ENCODE measurements at places on chromosomes 1 and 21. TPM values are rescaled to one million over a fixed set of nuclear protein-coding genes. Genes with fewer than 3 reads are reported as not detected.

- DNase-seq, result no peak
Measured at GRCh38 chr1:218384581-218384993, 39.5 kb downstream of the TGFB2 start.

GRCh38 chr1:201769966-201770365, 59.0 kb upstream of the IPO9 start:
- no peak for DNase-seq

- no peak for DNase-seq
Measured at GRCh38 chr1:163672976-163673758, 351.4 kb downstream of the NUF2 start.

DNA sequence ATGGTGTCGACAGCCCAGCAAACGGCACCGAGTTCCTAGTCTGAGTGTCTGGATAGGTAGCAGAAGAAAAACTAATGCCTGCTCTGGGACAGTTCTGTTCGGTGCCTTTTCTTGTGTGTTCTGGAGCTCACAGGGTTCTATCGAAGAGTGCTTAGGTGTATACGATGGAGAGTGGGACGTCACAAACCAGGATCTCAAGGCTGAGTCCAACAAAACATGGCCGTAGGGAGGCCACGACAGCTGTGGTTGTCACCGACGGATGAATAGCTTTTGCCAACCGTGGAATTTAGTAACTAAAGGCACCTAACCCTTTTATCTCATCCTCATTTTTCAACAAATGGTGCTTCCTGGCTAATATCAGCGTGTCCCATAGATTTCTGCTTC, 635 bp upstream of the SYNJ1 start:
- DNase-seq, result no peak

DNA sequence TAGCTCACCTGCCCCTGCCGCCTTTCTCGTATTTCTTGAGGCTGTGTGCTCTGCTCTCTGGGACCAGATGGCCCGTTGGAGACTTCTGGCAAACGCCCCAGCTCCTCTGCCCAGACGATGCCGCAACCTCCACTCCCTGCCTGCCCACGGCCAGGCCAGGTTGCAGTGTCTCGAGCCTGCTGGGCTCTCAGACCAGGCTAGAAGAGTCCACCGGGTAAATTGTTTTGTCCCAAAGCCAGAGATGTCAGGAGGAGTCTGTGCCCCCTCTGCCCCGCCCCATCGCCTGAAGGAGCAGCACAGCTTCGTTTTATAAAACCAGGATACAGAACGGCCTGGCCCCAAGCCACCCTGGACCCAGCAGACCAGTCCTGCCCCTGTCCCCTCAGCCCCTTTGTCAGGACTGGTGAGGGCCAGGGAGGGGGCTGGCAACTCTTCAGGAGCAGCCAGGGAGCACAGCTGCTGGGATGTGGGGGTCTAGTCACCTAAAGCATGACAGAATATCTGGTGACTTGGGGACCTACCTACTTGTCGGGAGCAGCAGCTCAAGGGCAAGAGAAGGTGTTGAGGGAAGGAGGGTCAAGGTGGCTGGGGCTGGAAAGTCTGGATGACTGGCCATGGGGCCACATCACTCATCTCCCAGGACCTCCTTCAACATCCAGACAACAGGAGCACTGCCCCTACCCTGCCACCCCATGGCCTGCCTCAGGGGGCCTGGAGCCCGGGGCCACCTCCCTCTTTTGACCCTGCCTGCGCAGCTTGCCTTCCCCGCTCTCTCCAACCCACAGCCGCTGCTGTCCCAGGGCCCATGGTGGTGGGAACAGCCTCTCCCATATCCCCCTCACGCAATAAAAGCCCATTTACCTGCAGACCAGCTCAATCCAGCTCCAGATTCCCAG, 33.9 kb upstream of the LBR start:
- no peak for DNase-seq

DNA sequence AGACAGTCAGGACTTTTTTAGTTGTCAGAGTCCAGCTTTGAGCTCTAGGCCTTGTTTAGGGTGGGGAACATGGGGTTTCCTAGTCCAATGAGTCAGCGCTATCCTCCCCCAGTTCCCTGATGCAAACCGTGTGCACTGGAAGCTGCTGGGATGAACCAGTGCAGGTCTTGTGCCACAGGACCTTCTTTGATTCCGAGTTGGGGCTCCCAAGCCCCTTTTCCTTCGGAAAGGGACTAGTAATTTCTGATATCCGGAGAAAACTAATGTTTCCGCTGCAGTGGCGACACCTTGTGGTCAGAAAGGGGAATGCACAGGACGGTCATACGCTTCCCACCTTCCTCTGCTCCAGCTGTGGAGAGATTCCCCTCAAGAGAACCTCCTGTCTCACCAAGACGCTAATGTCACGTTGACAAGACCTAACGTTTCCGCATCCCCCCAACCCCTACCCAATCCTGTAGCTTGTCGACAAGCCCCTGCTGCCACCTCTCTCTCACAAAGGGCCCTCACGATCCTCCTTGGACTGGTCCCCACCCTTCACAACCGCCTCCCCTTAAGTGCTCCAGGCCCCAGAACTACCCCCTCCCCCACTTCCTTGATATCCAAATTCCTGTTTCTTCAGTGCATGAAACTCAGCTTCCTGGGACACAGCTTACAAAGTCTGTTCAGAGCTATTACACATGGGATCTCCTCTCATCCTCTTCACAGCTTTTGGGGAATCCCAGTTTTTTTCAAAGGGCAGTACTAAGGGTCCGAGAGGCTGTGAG, 30.9 kb downstream of the GPA33 start:
- peak; percentile 62 for DNase-seq

The SERINC2 gene
- total RNA-seq, result 63.1 TPM

The B3GALT5 gene
- 0.06 TPM for total RNA-seq

The KRTAP21-2 gene
- total RNA-seq, result not detected

The TEX38 gene
- not detected for total RNA-seq

Data from right lobe of liver (tissue), 6 donors.